Stimulated activated CD8-positive, alpha-beta memory T cell treated with anti-CD3 and anti-CD28 coated beads, Interleukin-12 subunit alpha, Interleukin-12 subunit beta, amount 100 ng/mL, for 1 hour (primary cell): ENCODE measurements at places on chromosomes 13 and 19.

- no peak for DNase-seq
These were observed 33.7 kb downstream of the SIAH3 start for GRCh38 chr13:45817833-45818232.

GRCh38 chr13:39385621-39386231 is 217.3 kb downstream of the LHFPL6 start:
- no peak for DNase-seq

DNA sequence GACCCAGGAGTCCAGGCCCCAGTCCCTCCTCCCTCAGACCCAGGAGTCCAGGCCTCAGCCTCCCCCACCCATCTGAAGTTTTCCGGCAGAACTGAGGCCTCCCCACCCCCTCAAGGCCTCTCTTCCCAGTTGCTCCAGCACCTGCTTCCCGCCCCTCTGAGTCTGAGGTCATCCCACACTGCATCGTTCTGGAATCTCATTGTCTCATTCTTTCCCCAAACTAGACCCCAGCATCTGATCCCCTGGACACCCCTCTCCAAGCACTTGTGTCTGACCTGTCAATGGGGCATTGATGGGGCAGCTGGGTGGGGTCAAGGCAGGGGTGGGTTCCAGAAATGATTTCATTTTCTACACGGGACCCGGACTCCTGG is 793 bp upstream of the SBK2 start:
- no peak for DNase-seq

DNA sequence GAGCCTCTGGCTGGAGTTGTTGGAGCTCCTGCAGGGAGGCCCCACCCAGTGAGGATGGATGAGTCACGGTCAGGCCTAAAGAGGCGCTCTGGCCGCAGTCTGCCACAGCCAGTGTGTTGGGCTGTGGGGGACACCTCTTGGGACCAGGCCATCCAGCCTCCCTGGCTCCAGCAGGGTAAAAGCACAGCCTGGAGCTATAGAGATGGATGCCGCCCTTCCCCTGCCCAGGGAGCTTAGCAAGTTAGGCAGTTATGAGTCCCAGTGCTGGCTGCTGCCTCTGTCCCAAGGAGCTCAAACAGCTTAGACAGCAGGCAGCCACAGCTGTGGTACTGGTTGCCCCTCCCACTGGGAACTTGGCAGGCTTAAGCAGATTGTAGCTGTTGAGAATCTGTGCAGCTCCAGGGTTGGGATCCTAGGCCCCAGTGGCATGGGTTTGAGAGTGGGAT is 100.9 kb downstream of the NDFIP2 start:
- DNase-seq = no peak

- no peak for DNase-seq
These were observed 350.9 kb upstream of the TMTC4 start for GRCh38 chr13:101025519-101025918.

- DNase-seq = no peak
These were observed 88.4 kb downstream of the NALCN start for GRCh38 chr13:101327871-101328270.

DNA sequence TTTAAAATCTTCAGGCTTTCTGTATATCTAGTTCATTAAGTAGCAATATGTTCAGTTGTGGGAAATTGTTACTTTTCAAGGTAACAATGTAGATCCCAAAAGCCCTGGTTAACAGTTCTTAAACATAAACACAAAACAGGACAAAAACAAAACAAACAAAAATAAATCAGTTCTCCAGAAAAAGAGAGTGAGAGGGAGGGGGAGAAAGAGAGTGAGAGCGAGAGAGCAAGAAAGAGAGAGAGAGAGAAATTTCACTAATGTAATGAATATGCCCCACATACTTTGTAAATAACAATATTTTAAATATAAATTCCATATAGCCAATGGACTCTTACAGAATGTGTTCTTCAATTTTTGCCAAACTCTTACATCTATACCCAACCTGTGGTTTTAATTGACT is 275.5 kb downstream of the GPC6 start:
- DNase-seq = no peak

- no peak for DNase-seq
These were observed 33.4 kb downstream of the SPRY2 start for GRCh38 chr13:80307401-80307987.

DNA sequence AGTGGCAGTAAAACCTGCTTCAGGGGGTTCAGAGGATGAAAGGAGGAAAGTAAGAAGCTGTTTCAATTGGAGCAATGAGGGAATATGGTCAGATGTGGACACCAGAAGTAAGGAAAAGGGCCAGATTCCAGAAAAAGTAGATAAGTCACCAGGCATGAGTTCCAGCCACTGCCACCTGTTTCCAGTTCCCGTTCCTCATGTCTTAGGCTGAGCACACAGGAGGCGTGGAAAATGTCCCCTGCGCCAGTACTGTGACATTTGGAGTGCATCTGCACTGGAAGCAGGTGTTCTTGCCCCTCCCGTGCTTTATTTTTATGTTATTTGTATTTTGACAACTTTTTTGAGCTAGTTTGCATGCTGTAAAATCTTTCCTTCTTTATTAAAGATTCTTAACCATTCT is 25.3 kb downstream of the LMO7 start:
- DNase-seq = no peak

DNA sequence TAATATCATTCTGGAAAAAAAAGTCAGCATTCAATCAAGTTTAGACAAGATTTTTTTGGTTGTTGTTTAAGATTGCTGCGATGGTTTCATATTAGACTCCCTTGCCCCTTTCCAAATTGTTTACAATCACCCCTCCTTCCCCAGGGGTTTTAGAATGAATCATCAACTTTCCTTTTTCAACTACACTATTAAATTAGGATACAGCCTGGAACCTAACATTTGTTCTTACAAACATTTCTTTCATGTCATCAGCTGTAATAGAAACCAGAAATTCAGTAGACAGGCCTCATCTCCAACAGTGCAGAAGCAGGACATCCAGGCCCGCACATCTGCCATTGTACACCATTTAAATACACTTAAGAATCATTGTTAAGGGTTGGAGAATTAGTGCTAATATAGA is 44.4 kb upstream of the WDFY2 start:
- no peak for DNase-seq

DNA sequence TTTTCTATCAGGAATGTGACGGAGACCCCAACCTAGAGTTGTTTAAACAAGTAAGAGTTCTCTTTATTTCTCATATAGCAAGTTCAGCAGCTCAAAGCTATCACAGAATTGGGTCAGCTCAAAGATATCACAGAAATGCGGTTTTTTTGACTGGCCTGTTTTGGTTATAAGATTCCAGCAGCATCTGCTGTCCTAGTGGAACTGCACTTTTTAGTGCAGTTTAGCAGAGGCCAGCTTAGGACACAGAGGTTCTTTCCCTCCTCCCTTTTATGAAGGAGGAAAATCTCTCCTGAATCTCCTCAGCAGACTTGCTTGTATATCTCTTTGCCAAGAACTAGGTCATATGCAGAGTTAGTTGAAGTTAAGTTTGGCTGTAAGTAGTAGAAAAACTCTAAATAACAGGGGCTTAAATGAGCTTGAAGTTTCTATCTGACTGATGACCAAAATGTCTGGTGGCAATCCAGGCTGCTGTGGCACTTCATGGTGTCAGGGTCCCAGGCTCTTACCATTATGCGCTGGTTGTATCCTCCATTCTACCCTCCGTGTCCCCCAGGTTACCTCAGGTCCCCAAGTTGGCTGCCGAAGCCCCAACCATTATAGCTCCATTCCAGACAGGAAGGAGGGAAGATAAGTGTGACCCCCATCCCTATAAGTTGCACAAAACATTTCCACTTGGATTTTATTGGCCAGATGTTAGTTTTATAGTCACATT is 6.6 kb downstream of the PPP2R1A start:
- no peak for DNase-seq

DNA sequence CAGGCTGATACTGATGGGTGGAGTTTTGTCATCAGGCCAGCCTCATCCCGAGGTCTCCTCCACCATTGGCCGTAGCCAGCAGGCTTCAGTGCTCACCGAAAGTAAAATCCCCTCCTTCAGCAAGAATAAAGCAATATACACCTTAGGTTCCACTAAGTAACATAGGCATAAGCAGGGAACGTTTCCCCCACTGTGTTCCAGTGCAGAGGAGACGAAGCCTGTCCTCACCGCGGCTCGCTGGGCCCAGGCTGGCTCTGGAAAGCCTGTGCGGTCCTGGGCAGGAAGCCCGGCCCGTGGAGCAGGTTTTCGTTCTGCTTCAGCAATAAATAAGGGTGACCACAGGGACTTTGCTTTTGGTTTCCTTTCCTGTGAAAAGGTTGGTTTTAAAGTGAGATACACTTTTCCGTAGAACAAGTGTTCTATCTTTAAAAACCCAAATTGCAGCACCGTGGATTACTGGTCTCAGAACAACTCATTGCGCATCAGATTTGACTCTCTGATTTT is 16.3 kb upstream of the TEX29 start:
- no peak for DNase-seq

DNA sequence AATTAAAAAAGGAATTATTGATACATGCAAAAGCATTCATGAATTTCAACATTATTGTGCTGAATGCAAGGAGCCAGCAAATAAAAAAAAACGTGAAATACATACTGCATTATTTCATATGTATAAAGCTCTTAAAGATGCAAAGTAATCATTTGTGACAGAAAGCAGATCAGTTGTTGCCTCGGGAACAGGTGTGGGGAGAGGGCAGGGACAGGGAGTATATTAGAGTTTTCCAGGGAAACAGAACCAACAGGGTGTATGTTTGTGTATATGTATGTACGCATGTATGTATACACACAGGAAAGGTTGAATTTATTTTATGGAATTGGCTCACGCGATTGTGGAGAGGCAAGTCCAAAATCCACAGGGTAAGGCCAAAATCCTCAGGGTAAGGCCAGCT is 502.9 kb upstream of the ARGLU1 start:
- DNase-seq = no peak

DNA sequence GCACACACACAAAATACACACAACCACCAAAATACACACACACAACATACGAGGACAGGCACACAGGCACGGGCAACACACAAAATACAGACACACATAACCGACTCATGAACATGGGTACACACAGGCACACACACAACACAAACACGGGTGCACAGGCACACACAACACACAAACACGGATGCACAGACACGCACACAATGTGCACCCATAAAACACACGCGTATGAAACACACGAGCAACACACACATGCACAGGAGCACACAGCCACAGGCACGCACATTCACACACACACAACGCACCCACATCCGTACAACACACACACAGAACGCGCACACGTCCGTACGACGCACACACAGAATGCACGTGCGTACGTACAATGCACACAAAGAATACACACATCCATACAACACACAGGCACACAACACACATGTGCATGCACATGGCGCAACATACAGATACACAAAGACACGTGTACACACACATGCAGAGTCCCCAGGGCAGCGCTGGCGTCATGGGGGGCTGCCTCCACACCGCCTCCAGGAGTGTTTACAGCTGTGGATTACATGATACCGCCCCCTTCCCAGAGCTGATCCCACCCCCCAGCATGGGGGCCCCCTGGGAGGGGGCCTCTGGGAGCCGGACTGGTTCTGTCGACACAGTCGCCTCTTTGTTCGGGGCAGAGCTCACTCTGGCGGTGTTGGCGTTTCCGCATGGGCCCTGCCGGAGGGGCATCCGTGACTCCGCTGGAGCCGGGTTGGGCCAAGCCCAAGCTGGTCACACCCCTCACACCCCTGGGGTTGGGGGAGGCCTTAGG is 2.9 kb downstream of the SBNO2 start:
- DNase-seq = no peak

DNA sequence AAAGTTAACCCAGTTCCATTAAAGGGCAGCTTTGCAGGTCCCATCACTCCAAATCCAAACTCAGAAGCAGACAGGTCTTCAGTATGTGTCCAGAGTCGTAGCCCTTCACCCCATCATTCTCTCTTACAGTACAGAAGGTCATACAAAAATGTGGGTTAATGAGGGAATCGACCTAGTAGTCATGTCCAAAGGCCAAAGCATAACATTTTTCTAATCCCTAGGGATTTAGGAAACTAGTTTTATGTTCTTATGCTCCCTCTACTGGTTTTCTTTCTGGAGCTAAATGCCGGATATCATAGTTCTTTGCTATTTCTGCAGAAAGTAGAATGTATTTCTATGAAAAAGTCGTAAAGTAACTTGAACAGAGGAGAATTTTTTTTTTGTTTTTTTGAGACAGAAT is 72.2 kb downstream of the DHRS12 start:
- no peak for DNase-seq

DNA sequence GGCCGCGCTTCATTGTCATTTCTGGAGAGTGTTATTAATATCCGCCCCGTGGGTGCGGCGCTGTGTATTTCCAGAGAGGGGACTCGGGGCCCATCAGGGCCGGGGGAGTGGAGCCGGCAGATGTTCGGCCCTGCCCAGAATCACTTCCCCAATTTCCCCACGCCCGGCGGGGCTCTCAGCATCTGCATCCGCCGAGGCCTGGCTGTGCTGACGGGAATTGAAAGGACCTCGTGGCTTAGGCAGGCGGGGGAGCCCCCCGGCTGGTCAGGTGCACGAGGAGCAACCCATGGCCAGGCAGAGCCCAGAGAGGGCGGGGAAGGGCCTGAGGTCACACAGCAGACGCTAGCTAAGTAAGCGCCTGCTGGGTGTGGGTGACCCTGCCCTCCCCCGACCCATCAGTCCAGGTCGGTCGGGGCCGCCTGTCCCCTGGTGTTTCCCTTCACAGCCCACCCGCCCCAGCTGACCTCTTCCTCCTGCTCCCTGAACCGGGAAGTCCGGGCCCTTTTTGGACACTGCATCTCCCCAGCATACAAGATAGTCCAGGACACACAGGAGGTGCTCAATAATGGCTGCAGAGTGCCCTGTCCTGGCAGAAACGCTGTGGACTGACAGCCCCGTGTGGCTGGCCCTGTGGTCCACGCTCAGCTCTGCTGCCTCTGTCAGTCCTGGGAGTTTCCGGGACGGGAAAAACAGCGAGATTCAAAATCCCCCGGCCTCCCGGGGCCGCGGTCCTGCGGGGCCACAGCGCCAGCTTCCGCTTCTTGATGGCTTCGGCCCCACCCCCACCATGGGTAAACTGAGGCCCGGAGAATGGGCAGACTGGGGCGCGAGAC is 22.1 kb downstream of the ARID3A start:
- no peak for DNase-seq

- DNase-seq = no peak
These were observed 3.5 kb downstream of the AKT2 start for GRCh38 chr19:40281381-40282208.
